ENCODE measurements at places on chromosomes 1 and 21.

GRCh38 chr1:60886793-60887331, 195.5 kb upstream of the NFIA start:
- peak; percentile 68 for DNase-seq

DNA sequence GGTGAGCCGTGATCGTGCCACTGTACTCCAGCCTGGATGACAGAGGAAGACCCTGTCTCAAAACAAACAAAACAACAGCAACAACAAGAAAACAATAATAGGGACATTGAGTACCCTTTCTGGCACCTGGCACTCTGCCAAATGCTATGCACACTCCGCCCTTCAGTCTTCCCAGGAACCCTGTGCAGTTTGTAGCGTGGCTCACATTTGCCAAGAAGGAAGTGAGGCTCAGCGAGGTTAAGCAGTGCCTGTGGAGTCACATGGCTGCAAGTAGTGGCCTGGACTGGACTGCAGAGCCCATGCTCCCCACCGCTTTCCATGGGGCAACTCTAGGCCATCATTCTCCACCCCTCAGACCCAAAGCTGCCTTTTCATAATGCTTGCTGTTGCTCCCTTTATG, 5.3 kb upstream of the EVA1B start:
- no peak for DNase-seq

DNA sequence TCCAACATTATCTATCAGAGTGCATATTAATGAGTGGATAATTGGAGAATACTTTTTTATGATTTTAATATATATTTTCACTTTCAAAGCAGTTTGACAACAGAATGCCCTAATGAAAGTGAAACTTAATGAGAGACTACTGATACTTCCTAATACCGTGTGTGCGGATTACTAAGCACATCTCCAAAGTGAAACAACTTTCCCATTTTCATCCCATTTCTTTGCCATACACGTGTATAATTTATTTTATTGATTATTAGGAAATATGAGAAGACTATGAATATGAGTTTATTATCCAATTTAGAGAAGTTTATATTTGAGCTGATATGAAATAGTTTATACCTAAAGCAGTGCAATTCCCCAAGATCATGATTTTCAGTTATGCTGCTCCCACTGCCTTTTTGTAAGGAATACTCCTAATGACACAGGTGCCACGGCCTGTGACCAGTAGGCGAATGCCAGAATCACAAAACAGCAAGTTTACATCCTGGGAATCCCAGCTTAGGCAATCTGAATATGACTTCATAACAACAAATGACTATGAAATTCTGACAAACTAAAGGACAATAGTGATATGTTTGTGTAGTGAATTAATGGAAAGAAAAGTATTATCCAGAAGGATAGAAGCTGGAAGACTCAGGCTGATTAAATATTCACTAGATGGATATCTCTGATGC, 202.9 kb downstream of the NCAM2 start:
- DNase-seq: no peak

DNA sequence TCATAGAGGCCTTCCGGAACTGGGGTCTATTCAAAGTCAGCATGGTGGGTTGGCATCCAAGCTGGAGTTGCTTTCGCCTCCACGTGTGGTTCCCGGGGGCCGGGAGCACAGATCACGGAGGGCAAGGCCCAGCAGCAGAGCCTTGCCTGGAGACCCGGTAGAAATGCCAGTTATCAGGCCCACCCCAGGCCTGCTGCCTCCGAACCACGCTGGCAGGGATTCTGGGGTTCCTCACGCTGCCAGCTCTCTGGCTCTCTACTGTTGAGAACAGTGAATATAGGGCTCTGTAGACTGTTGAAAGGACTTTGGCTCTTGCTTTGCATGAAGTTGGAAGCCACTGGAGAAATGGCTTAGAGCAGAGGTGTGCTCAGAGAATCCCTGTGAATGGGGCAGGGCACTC, 127.5 kb downstream of the RIPK4 start:
- no peak for DNase-seq

- peak; percentile 7 for DNase-seq
Measured at GRCh38 chr21:42338729-42339715, 11.8 kb downstream of the TFF2 start.

DNA sequence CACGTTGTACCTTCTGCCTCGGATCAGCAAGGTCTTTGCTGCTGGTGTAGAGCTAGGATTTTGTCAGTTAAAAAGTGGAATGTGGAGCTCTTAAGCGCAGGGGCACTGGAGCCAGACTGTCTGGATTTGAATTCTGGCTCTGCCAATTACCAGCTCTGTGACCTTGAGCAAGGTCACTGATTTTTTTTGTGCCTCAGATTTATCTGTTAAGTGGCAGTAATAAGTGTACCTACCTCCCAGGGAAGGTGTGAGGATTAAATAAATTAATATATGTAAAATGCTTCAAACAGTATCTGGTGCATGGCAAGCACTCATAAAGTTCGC, 40.3 kb downstream of the UBE2U start:
- no peak for DNase-seq

DNA sequence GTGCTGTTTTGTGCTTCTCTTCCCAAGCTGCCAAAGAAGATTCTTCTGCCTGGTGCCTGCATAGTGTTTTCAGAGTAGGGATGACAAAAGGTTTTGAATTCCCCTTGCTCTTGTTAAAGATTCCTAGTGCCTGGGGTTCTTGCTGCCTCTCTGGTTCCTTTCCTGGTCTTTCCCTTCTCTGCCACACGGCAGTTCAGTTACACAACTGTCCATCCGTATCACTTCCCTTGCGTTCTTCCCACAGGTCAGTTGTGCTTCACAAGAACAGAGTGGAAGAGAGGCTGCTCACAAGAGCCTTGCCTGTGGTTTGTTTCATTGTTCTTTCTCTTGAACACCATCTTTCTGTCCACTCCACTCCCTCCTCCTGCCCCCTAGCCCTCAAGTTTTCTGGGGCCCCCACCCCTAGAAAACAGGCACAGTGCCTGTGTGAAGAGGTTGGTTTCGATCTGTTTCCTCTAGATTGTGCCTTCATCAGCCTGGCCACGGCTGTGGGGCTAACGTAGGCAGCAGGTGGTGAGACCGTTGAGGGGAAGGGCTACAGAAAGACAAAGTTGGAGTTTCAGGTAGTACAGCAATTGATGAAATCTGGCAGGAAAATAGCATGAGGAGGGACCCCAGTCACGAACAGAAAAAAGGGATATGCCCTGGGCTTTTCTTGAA, 5.8 kb downstream of the VASH2 start:
- no peak for DNase-seq

DNA sequence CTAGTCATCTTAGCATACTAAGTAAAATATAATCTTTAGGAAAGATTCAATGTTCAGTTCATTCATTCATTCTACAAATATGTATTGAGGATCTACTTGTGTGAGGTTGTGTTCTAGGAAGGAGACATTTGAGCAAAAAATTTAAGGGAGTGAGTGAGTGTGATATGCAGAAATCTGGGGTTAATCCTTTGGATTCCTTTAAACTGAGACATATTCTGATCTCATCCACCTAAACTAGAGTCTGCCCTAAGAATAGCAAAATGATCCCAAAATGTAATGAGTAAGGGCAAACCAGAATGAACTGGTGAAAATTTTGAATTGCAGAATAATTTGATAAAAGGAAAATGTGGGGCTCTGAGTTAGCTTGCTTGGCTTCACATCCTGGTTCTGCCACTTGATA, 8.6 kb downstream of the UBE2U start:
- no peak for DNase-seq

DNA sequence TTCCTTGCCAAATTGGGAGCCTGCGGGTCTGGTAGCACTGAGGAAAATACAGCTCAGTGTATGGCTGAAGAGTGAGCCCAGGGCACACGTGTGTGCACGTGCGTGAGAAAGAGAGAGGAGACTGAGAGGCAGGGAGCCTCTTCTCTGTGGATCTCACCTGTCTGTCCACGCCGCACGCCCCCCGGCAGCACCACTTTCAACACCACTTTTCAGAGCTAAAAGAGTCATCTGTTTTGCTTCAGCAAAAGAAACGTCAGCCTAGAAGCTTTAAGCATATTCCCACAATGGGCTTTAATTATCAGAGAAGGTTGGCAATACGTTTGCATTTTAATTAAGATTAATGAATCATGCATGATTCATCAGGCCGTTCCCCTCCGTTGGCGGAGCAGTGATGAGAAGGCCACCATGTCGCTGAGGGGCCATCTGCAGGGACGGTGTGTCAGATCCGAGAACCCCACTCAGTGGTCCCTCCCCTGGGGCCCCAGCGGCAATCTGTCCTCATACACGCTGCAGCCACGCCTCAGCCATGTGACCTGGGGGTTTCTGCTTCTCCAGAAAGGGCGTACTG, 56.8 kb downstream of the SIK1 start:
- no peak for DNase-seq

DNA sequence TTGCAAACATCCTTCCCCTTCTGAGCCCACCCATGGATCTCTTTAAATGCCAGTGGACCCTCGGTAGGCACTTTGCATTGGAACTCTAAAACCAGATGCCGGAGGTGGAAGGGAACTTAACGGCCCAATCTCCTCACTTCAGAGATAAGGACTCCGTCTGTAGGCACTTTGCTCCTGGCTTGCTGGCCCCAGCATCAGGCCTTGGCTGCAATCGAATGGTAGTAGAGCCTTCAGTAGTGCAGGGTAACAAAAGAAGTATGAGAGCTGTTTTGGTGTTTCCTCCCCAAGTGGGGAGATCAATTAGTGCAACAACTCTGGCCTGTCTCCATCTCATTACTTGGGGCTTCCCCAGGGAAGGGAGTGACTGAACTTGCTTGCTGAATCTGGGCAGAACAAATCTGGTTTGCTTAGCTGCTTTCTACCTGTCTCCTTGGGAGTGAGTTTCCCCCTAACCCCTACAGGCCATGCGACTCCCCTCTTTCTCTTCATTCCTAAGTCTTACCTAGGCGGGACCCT, 70.8 kb downstream of the TENT5C start:
- no peak for DNase-seq

DNA sequence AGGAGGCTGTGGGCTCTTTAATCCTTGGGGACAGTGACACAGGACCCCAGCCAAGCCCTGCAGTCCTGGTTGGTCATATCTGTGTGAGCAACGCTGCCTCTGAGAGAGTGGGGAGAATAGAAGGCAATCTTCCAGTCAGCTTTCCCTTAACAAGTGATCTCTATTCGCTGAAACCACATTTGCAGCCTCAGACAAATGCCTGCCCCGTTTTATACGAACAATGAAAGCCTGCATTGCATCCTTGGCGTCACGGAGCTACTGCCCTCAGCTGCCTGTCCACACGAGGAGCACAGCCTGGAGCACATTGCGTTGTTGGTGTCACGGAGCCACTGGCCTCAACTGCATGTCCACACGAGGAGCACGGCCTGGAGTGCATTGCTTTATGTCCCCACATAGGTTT, 150.2 kb upstream of the ARHGEF16 start:
- no peak for DNase-seq

GRCh38 chr1:58459911-58460310, 86.6 kb downstream of the OMA1 start:
- DNase-seq: no peak

DNA sequence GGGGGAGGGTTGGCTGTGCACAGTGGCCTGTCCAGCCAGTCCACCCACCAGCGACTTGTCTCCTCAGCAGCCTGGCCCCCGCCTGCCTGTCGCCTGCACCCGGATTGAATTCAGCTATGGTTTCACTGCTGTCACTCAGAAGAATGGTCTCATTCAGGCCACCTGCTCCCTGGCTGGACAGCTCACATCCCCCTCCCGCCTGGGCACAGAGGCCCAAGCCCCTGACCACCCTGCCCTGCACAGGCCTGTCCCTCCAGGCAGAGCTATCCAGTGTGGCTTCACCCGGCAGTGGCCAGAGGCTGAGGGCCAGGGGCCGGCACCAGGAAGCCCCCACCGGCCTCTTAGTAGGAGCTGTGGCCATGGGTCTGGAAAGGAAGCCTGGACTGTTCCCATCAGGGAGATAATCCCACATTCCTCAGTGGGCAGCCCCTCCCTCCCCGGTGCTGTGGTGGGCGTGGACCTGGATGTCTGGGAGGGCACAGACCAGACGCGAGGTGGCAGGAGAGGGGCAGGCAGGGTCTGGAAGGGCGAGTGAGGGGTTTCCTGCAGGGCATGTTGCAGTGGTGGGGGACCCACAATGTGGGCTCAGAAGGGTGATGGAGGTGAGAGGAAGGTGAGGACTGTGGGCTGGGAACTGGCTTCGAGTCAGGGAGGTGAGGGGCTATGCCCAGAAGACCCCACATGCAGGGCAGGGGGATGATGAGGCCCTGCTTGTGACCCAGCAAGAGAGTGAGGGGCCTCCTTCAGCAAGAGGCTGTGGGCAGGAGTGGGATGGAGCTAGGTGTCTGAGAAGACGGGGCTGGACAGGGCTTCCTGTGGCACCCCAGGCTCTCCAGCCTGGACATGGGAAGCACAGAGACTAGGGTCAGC, 30.4 kb downstream of the WNT9A start:
- DNase-seq: no peak

GRCh38 chr1:975896-976683, 5.8 kb downstream of the PERM1 start:
- peak; percentile 85 for DNase-seq

- no peak for DNase-seq
Measured at GRCh38 chr1:15064217-15064929, 89.2 kb upstream of the TMEM51 start.

GRCh38 chr1:55735106-55735505, 519.9 kb upstream of the USP24 start:
- no peak for DNase-seq

- DNase-seq: no peak
Measured at GRCh38 chr1:113205980-113206766, 133.2 kb downstream of the LRIG2 start.

DNA sequence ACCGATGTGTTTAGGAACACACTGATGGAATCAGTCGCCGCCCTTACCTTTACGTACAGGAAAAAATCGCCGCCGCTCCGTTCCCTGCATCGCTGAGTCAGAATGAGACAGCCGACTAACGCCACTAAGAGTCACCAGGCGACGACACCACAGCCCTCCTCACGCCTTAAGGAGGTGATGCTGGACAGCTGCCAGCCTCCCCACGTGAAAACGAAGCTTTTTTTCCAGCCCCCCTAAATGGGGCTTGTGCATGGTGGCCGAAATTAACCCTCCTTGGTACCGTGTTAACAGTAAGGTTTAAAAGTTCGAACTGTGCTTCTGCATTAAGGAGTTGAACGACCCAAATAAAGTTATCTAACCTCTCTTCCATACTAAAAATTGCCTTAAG, 511 bp downstream of the DNTTIP2 start:
- DNase-seq: no peak

DNA sequence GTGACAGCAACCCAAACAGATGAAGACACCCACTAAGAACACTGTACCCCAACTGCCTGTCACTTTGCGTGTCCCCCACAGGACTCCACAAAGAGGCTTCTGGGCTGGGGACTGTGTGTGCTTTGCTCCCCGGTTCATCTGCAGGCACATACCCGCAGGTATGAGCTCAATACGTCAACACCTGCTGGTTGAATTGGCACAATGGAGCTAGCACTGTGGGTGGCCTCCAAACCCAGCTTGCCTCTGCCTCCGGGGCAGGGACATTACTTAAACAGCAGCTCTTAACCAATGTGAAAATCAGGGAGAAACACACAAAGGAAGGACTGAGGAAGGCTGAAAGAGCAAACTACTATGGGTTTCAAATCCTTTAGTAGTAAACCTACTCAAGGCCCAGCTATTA, 140.2 kb upstream of the TIAM1 start:
- DNase-seq: no peak

- no peak for DNase-seq
Measured at GRCh38 chr1:113917400-113918082, 11.6 kb upstream of the HIPK1 start.

Data from H1 (cell line).